ENCODE measurements at places on chromosomes 12 and 14.

GRCh38 chr14:36509069-36509917, 10.7 kb downstream of the NKX2-1 start:
- DNase-seq: no peak

GRCh38 chr12:7075939-7076338, 15.4 kb downstream of the C1S start:
- DNase-seq: peak; percentile 88

DNA sequence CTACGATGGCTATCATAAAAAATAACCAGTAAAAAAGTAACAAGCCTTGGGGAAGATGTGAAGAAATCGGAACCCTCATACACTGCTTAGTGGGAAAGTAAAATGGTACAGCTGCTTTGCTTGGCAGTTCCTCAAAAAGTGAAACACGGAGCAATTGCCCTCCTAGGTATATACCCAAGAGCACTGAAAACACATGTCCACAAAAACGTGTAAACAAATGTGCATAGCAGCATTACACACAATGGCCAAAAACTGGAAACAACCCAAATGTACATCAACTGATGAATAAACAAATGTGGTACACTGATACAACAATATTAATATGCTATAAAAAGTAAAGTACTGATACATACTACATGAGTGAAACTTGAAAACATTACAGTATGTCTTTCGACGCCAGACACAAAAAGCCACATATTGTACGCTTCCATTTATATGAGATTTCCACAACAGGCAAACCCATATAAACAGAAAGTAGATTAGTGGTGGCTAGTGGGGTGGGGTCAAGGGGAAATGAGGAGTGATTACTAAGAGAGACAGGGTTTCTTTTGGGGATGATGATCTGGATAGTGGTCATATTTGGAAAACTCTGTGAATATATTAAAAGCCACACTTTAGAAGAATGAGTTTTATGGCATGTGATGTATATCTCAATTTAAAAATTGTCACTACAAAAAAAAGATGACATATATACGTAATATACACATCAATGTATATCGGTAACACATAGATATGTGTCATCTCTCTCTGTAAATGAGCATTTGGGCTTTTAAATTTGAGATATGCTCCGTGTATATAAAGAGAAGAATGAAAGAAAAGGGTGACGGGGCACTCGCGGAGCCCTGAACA, 996 bp downstream of the SLC41A2 start:
- no peak for DNase-seq

DNA sequence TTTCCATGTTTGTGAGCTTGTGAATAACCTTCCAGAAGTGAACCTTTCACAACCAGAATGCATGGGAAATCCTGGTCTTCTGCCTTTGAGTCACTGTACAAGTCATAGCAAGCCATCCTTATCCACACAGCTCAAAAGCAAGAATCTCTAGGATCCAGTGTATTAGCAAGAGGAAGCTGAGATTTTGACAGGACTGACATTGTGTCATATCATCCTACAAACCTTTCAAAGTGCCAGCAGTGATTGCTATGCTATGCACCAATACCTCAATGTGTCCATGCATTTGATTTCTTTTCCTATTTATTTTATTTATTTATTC, 13.5 kb upstream of the NRDE2 start:
- DNase-seq: no peak

DNA sequence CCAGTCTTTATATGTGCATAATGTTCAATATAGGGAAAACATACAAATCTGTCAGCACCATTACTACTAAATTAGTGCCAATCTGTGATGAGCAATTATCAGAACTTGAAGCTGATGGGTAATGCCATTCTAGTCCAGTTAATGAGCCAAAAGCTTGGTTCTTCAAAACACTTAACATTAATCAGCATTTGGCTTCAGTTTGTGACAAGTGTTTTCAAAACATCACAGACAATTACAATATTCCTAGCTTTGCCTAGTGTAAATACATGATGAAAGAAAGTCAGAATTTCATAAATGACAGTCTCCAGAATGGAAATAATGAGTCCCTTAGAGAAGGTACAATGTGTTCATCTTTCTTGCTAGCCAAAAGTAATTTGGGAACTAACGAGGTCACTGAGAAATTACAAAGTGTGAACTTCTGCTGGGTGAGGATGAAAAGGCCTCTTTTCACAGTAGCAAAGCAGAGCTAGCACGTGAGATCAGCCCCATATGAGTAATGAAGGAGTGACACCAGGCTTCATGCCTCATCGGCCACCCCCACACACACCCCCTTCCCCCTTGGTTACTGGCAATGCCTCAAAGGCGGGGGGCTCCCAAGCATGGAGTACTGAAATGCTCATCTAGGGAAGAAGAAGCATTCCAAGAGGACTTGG, 180.6 kb upstream of the EEA1 start:
- DNase-seq: no peak

All from AG10803 (cell line).